ENCODE measurements at places on chromosomes 3 and 15.

- ATAC-seq, result no peak
Observed at GRCh38 chr15:42166225-42166940, 9.9 kb upstream of the PLA2G4F start.

GRCh38 chr3:51957520-51958205 is 2.5 kb downstream of the GPR62 start:
- ATAC-seq, result no peak

DNA sequence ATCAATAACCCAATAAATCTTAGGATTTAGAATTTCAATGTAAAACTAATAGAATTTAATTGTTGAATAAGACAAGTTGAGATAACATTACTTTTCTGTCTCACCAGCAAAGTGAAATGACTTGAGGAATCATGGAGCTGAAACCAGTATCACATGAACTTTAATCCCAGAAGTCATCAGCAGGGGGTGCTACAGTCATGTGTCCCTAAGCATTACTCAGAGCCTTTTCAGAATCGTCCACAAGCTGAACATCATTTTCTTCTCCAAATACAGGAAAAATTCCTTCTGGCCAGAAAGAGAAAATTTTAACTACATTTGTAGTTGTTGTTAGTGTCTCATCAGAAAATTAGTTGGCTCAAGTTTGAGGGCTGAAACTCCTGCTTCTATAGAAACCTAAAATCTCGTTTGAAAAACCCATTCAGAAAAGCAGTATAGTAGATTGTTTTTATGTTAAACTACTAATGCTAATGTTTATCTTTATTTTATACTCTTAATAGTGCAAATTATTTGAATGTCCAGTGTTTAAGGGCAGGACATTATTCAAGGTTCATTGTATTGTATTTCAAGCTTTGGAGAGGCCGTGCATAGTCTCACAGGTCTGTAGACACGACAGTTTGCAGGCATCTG is 384.1 kb downstream of the PLOD2 start:
- ATAC-seq, result no peak

DNA sequence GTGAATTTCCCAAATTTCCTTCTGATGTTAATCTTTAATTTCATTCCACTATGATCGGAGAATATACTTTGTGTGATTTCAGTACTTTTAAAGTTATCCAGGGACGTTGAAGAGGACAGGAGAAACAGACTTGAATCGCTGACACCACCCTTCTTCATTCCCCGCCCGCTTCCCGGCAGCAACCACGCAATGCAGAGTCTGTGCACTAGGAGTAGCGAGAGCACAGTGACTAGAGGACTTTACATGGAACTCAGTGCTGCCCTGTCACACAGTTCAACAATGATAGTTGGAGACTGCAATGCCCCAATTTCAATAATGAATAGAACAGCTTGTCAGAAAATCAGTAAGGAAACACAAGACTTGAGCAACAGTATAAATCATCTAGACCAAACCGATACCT is 73.9 kb downstream of the RNF13 start:
- no peak for ATAC-seq

DNA sequence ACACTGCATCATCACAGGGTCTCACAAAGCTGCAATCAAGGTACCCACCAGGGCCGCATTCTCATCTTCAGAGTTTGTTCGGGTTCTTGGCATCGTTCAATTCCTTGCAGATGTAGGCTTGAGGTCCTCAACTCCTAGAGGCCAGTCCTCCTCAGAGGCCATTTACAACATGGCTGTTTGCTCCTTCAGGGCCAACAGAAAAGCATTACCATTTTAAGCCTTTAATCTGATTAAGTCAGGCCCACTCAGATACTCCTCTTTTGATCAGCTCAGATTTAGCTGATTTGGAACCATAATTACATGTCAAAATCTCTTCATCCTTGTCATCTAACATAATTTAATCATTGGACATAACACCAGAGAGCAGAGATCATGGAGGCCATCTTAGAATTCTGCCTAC is 55.4 kb downstream of the BFSP2 start:
- ATAC-seq, result no peak

GRCh38 chr3:100913870-100914648 is 79.2 kb downstream of the ABI3BP start:
- no peak for ATAC-seq

DNA sequence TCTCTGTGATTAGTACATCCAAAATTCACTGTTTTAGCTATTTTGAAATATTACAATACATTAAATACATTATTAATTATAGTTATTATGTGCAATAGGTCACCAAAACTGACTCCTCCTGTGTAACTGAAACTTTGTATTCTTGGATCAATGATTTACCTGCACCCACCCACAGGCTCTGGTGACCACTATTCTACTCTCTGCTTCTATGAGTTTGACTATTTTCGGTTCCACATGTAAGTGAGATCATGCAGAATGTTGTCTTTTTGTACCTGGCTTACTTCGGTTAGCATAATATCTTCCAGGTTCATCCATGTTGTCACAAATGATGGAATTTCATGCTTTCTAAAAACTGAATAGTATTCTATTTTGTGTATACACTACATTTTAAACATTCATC is 43.8 kb downstream of the SLC2A2 start:
- ATAC-seq, result no peak

DNA sequence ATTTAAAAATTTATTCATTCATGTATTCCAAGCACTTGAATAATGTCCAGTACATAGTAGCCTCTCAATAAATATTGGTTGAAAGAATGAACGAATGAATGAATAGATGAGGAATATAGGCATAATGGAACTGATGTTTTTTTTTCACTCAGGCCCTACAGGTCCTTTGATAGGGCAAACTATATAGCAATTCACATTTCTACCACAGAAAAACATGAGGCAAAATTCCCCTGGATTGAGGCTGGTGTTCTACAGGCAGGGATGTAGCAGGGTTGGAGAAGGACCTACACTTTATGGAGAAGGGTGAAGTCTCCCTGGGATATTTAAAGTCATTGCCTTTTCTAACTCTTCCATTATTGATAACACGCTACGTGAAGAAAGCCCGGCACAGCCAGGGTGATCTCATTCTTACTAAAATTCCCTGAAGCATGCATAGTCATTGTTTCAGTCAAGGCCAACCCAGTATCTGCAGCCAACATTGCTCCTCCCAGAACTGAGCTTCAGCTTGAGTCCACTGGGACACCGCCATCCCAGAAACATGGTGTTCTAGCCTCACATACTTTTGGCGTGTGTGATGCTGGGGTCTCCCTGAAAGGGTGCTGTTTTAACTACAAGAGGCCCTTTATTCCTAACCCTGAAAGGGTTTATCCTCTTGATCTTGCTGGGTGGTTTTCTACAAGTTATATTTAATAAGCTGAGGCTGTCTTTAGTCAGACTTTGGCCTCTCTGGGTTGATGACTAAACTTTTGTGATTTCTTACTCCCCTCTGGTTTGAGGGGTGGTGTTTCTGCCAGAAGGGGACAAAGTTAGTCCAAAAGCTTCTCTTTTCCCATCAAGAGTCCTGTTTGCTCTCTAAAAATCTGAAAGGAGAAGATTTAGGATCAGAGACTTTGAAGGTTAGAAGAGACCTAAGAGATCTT is 25.9 kb upstream of the FBN1 start:
- no peak for ATAC-seq

DNA sequence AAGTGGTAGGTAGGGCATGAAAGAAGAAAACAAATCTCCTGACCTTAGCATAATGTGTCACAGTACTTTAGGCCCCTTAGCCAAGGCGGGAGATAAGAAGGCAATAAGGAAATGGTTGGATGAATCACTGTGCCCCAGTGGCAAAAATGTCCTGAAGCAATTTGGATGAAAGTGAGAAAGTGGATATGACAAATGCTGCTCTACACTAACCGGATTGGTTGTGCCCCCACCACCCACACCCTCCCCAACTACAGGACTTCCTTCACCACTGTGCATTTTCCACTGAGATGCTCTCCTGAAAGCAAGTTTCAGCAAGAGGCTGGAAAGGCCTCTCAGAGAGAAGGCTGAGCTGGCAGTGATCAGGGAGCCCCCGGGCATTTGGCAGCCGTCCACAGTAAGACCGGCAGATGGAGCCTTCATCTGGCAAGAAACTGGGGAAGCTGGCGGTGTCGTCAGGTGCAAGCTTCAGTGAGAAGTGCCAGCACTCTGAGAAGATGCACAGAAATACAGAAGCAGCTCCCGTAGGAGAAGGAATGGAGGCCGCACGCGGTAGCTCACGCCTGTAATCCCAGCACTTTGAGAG is 63.8 kb downstream of the ATP1B3 start:
- peak; percentile 84 for ATAC-seq

GRCh38 chr3:17367171-17367570 is 375.3 kb downstream of the TBC1D5 start:
- no peak for ATAC-seq

DNA sequence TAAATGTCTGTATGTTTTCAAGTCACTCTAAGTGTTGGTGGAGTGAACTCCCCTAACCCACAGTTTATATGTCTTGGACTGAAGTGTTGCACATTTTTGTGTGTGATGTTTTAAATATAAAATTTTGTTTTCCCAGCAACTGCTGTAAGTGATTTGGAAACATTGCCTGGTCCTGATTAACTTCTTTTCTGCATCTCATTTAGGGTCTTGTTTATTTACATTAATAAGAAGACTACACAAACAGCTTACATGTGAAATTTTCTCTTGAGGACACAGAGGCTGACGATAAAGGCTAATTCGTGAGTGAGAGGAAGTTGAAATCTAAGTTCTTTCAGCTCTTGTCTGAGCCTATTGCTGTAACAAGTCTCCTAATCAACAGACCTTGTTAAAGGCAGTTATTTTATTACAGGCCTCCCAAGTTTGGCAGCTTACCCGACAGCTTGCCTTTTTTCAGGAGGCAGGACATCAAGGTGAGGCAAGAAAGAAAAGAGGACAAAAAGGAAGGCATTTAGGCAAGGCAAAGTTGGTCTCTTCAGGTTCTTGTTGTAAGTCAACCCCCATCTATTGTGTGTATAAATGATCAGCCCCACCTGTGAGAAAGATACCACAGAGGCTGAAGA is 177.7 kb upstream of the NR2E3 start:
- no peak for ATAC-seq

DNA sequence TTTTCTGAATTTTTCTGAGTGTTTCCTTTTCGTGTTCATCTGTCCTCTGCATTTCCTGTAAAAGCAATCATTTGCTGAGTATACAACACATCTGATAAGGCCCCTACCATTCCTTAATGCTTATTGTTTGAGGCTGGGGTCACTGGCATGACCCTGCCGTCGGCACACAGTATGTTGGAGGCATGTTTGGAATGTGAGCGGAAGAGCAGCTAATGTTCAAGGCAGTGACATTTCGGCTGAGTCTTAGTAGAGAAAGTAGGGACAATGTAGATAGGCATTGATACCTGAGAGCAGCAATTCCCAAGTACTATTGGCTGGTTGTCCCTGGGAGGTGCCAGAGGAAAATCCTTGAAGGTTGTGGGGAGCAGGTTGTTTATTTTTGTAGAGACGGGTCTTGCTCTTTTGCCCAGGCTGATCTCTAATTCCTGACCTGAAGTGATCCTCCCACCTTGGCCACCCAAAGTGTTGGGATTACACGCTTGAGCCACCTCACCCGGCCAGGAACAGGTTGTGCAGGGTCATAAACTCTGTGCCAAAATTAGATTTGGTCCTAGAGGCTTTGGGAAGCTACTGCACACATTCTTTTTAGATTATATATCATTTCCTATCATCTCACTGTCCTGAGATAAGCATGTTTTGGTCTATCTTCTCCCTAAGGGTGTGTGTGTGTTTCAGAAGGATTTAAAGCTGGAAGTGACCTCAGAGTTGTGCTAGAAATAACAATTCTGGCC is 13.5 kb downstream of the PTPN23 start:
- peak; percentile 46 for ATAC-seq

DNA sequence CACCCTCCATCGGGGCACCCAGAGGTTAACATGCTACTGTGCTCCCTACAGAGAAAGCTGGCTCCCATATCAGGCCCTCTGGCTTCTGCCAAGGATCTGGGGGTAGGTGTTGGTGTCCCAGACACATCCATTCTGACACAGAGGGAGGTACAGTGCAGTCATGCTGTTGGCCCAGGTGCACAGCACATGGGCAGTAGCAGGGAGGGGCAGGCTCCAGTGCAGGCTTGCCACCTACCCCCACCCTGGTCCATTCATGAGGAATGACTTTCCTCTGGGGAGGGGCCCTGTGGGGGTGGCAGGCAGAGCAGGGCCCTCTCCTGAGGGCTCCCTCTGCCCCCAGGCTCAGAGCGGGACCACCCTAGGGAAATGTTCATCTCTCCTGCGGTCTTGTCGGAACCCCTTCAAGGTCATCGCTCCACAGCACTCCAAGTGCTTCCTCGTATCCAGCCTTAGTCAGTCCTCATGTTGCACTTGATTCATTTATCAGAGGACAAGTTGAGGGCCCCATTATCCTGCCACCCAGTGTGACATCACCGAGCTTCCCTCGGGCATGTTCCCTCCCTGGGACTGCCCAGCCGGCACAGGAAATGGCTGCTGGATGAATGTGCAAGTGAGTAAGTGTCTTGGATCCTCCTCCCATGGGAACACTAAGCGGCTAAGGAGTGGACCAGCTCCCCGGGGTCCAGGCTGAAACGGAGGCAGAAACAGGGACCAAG is 10.0 kb downstream of the DUSP7 start:
- peak; percentile 18 for ATAC-seq

GRCh38 chr3:5047764-5048419 is 68.7 kb downstream of the BHLHE40 start:
- ATAC-seq, result no peak

GRCh38 chr15:48190932-48191573 is 412 bp upstream of the CTXN2 start:
- peak; percentile 59 for ATAC-seq

DNA sequence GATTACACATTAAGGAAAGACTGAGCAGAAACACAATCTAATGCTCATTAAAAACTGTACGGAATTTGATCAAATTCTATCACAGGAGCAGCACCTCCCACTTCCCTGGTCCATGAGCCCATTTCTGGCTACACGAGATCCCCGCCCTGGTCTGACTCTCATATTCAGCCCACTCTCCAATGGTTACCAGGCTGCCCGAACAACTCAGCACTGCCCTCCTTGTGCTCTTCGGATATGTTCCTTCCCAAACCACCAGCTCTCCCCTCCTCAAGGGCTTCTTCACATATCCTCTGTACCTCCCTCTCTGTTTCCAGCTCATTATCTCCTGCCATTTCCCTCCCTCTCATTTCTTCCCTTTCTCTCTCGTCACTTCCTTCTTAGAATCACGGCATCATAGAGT is 180.5 kb downstream of the RSL24D1 start:
- ATAC-seq, result no peak

- no peak for ATAC-seq
Observed at GRCh38 chr3:45968706-45969105, 25.4 kb downstream of the CXCR6 start.

DNA sequence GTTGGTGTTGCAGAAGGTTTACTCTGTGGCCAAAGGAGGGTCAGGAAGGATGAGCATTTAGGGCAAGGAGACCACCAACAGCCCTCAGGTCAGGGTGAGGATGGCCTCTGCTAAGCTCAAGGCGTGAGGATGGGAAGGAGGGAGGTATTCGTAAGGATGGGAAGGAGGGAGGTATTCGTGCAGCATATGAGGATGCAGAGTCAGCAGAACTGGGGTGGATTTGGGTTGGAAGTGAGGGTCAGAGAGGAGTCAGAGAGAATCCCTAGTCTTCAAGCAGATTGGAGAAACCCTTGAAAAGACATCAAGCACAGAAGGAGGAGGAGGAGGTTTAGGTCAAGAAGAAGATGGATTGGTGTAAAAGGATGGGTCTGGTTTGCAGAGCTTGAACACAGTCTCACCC is 4.0 kb downstream of the CCR5 start:
- no peak for ATAC-seq

GRCh38 chr3:65660000-65660598 is 378.6 kb downstream of the MAGI1 start:
- no peak for ATAC-seq

Data from motor neuron (in vitro differentiated cells).